C1 segment of cervical spinal cord (tissue), 14 donors: ENCODE measurements at places on chromosomes 5 and 9.

DNA sequence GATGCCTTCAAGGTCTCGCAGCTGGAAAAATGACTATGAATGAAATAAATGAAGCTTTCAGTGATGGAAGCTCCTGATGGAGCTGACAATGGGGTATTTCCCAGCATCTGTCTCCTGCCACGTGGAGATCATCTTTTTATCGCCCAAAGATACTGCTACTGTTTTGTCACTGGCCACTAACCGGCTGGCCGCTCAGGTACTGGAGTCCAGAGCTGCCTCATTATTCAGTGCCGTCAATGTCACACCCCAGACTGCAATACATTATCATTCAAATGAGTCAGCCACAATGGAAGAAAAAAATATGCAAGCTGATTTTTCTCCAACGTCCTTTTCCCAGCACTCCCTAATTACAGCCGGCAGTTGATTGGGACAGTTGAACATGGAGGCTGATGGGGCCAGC is 280.4 kb downstream of the ZSWIM6 start:
- DNase-seq, result no peak

GRCh38 chr9:97501177-97501971 is at the start of gene TMOD1:
TSS of gene TMOD1 (plus strand) at chr9:97501666. CDS start at chr9:97524189, 22,523 bp downstream.
- peak; percentile 37 for DNase-seq

DNA sequence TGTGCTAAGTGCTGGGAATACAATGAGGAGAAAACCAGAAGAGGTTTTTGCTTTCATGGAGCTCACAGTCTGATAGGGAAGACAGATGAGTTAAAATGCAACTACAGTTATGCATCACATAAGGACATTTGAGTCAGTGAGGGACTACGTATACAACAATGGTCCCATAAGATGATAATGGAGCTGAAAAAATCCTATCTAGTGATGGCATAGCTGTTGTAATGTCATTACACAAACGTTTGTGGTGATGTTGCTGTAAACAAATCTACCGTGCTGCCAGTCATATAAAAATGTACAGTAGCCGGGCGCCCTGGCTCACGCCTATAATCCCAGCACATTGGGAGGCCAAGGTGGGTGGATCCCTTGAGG is 110.1 kb upstream of the RAD23B start:
- DNase-seq, result no peak

DNA sequence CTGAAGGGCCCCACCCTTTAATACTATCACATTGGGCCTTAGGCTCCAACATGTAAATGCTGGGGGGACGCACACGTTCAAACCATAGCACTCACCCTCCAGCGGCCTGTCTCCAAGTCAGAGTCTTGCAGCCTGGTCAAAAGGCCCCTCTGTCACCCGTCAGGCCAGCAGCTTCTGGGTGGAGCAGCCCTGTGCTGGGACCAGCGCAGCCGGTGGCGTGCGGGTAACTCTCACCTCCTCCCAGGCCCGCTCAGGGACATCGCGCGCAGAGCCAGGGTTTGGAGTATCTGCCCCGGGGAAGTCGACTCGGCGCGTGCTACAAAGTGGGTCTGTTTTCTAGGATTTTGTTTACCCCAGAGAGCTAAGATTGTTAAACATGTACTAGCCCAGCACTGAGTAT is 93.0 kb upstream of the COL5A1 start:
- no peak for DNase-seq

DNA sequence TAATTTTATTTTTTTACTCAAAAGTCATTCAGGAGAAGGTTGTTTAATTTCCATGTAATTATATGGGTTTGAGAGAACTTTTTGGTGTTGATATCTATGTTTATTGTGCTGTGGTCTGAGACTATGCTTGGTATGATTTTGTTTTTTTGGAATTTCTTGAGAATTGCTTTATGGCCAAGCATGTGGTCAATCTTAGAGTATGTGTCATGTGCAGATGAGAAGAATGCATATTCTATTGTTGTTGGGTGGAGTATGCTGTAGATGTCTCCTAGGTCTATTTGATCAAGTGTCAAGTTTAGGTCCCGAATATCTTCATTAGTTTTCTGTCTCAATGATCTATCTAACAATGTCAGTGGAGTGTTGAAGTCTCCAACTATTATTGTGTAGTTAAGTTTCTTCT is 134.9 kb downstream of the HMHB1 start:
- DNase-seq, result no peak
